ENCODE measurements at places on chromosomes 6 and 20.
A peak's percentile ranks its signal among the peaks of the same experiment; 100 is the strongest.

GRCh38 chr6:137094411-137095008 lies 49.7 kb upstream of the IL20RA start:
- peak; percentile 19 for DNase-seq

DNA sequence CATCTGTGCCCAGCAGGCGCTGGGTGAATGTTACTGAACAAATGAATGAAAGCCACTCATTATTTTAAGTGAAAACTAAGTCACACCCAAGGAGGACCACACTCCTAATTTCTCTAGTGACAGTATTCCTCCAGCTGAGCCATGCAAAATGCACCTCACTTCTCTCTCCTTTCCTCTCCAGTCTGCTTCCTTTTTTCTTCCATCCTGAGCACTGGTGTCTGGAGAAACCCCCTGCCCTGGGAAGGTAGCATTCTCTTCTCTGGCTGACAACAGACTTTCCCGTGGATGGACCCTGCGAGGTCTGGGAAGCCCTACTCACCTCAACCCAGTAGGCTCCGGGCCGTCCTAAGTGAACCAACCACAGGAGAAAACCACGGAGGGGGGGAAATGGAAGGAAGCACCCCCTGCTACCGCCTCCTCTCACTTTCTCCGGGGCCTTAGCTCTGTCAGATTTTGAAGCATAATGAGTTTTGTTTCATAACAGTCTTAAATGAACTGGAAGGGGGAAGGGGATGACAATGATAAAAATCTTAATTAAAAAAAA lies 22.6 kb downstream of the TRERF1 start:
- no peak for DNase-seq

- no peak for DNase-seq
These were observed 2.5 kb upstream of the RAET1G start for GRCh38 chr6:149925253-149925973.

DNA sequence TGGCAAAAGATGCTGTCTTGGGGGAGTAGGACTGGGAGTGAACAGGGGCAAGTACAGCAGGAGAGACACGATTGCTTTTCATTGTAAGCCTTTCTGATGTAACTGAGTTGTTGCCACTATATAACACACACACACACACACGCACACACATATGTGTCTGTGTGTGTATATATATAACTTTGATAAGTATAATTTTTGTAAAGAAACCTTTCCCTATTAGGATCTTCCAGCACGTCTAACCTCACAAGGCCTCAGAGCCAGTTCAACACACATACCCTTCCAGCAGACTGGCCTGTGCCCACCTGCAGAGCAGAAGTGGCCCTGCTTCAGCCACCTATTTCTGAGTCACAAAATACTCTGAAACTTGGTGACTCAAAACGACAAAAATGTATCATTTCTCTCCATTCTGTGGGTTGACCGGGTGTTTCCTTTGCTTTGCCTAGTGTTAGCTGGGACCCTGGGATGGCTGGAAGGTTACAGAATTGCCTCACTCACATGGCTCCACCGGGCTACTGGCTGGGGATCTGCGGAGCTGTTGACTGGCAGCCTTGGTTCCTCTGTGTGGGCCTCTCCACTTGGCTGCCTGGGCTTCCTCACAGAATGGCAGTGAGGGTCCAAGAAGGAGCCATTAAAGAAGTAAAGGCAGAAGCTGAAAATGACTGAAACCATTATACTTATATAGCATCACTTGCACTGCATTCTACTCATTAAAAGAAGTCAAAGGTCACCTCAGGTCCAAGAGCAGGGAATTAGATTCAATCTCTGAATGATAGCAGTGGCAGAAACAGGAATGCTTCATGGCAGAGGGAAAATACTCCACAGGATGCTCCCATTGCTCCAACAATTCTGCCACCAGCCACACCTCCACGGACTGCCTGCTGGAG lies 126.4 kb downstream of the BANF2 start:
- DNase-seq, result no peak

DNA sequence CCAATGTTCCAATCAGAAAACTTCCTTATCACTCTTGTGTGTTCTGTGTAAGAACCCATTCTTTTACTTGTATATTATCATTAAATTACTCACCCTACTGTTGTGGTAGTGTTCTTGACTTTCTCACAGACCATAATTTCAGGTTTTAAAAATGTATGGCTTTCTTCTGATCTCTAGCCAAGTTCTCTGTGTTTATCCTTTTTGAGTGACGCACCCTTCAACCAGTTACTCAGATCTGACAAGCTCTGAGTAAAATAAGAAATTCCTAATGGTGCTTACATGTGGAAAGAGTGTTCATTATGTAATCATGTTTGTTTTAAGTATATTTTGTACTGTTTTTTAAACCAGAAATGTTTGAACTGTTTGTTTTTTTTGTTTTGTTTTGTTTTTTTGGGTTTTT lies 11.0 kb downstream of the TBPL1 start:
- DNase-seq, result no peak

DNA sequence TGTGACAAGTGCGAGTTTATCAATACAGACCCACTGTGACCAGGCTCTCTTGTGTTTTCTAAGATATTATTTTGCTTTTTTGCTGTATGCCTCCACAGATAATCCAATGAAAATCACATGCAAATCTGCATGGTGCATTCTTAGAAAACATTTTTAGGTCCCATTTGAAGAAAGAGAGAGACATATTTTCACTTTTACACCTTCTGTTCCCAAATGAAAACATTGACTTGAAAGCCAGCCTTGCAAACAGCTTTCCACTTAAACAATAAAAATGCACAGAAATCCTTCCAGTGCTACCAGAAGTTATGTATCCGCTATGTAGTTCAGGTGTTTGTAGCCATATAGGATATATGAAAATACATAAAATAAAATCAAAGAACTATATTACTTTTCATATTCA lies 618.0 kb downstream of the CDH26 start:
- no peak for DNase-seq

GRCh38 chr20:23663180-23663579 lies 25.4 kb upstream of the CST3 start:
- DNase-seq, result no peak

- no peak for DNase-seq
These were observed 2.7 kb downstream of the FOXA2 start for GRCh38 chr20:22581437-22582385.

DNA sequence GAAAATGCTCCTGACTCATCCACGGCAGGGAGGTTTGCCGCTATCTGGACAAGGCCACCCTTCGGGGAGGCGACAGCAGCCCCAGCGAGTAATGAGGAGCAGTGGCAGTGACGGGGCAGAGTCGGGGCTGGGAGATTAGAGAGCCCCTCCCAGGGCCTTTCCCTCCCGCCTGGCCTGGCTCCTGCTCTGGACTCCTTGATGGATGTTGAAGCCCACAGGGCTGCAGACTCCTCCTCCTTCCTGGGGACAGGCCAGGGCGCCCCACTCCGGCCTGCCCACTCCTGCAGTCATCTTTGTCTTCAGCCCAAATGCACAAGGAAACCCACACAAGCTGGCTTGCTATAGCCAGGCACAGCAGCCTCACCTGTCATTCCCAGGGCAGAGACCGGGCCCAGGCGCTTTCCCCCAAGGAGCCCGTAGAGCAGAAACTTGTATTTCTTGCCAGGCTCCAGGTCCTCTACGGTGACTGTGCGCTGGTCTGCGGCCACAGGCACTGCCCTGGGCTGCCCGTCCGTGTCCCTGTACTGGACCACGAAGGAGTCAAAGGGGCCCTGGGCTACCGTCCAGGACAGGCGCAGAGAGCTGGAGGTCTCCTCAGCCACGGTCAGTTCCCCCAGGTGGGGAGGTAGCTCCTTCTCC lies 7.7 kb downstream of the CYP21A2 start:
- no peak for DNase-seq

DNA sequence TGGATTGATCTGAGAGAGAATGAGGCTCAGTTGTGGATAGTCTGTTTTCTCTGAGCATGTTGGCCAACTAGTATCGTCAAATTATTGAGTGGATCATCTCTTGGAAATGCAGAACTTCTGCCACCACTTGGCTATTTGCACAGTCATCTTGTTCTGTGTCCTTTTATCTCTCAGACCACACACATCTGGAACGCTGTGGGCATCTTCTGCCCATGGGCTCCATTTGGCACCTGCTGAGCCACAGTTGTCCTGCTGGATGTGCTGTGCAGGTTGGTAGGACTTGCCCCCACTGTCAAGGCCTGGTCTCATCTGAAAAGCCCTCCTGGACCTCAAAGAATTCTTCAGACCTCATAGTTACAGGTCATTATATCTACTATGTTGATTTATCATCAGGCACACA lies 16.7 kb upstream of the C20orf144 start:
- DNase-seq, result no peak

GRCh38 chr20:36773107-36773596 lies 411 bp downstream of the DSN1 start:
- no peak for DNase-seq

- DNase-seq, result peak; percentile 31
These were observed 174.3 kb downstream of the CDKAL1 start for GRCh38 chr6:20708367-20709124.

GRCh38 chr6:111490067-111490466 lies 7.0 kb upstream of the REV3L start:
- DNase-seq, result no peak

GRCh38 chr6:16868968-16869367 lies 107.7 kb upstream of the ATXN1 start:
- DNase-seq, result no peak

All from central memory CD8-positive, alpha-beta T cell (primary cell).